Stimulated activated CD8-positive, alpha-beta memory T cell treated with anti-CD3 and anti-CD28 coated beads, Interleukin-7, amount 100 ng/mL, for 1 hour (primary cell): ENCODE measurements at places on chromosomes 2 and 18.

GRCh38 chr2:161586517-161587167, 37.6 kb upstream of the SLC4A10 start:
- DNase-seq = no peak

DNA sequence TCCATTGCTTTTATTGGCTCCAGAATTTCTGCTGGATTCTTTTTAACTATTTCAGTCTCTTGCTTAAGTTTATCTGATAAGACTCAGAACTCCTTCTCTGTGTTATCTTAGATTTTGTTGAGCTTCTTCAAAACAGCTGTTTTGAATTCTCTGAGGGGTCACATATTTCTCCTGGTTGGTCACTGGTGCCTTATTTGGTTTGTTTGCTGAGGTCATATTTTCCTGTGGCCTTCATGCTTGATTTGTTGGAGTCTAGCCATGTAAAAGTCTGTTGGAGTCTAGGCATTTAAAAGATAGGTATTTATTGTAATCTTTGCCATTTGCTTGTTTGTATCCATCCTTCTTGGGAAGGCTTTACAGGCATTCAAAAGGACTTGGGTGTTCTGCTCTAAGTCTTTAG, 398.7 kb downstream of the DSEL start:
- DNase-seq = no peak

DNA sequence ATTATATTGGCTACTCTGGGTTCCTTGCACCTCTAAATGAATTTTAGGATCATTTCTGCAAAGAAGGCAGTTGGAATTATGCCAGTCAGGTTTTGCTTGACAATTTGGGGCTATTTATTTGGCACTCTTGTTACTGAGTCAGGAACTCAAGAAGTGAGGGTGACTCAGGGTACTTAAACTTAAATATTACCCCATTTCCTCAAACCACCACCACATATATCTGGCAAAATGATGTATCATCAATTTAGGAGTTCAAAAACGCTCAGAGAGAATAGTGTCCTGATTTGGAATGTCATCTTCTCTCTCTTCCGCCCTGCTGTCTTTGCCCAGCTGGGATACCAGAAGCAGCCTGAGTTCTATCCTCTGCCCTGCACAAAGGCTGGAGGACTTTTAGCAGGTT, 2.4 kb upstream of the THNSL2 start:
- DNase-seq = no peak

DNA sequence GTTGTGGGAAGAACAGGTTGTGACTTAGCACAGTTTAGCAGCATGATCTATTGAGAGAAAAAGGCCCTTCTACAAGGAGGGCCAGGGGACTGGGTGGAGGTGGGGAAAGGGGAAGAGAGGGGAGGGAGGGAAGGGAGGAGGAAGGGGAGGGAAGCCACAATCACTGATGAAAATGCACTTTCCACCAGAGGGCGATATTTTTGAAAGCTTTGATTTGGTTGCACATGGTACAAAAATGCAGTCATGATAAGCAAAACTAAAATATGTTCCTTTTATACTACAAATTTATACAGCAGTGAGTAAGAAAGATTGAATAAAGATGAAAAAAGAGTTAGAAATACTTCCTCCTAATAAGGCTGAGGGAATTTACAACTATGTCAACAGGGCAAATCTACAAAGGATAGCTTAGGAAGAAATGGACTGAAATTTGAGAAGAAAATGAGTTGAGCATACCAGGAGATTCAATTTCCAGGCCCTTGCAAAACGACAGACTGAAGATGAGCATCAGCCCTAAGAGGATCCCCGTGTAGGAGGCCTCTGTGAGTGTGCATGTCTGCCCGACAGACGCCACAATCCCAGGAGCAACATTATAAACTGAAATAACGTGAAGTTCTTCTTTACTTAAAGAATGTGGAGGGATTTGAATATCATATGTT, 17.2 kb downstream of the SH3YL1 start:
- DNase-seq = no peak

- no peak for DNase-seq
These were observed 116.0 kb upstream of the PELI1 start for GRCh38 chr2:64260093-64260803.

DNA sequence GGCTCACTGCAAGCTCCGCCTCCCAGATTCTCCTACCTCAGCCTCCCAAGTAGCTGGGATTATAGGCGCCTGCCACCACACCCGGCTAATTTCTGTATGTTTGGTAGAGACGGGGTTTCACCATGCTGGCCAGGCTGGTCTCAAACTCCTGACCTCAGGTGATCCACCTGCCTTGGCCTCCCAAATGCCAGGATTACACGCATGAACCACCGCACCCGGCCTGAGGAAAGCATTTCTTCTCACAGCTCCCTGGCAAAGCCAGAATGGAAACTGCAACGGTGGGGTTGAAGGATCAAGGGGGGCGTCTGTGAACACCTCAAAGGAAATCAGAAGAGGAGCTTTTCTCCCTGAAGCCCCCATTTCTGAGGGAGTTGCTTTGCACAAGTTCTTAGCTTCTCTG, 11.2 kb upstream of the TEX51 start:
- no peak for DNase-seq

DNA sequence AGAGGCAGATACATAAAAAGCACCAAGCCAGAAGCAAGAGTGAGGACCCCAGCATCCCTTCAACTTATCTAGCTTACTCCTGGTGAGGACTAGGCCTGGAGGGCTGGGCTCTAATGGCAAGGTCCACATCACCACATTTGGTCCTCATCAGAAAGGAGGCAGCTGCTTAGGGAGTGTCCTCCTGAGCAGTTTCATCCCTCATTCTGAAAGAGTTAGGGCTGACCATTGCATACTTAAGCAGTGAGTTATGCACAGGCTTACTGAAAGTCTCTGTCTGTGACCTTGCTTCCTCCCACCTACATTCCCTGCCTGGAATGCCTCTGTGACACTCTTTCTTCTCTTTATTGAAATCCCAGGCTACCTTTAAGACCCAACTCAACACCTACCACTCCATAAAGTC, 301.8 kb upstream of the ACVR2A start:
- DNase-seq = no peak

GRCh38 chr2:233448575-233448974, 94.3 kb downstream of the DGKD start:
- no peak for DNase-seq

- no peak for DNase-seq
These were observed at the start of gene LYPD6 for GRCh38 chr2:149330127-149331022. TSS of gene LYPD6 (plus strand) at chr2:149330587. CDS start at chr2:149437709, 107,122 bp downstream.

GRCh38 chr18:39841482-39842365, 2113.3 kb upstream of the PIK3C3 start:
- DNase-seq = no peak

GRCh38 chr2:113895301-113895700, 5.4 kb downstream of the ACTR3 start:
- DNase-seq = no peak

GRCh38 chr18:23243816-23244215, 108.5 kb downstream of the CABLES1 start:
- DNase-seq = no peak

DNA sequence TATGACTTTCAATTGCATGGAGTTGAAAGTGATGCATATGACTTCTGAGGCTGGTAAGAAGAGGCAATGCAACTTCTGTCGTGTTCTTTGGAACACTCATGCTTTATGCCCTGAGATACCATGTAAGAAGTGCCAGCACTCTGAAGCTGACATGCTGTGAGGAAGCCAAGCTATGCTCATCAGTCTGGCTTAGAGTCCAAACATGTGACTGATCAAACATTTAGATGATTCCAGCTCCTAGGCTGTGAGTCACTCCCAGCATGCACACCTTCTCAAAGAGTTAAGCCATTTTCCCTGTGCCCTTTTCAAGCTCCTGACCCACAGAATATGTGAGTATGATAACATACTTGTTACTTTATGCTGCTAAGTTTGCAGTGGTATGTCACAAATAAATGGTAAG, 15.8 kb upstream of the VRK2 start:
- DNase-seq = no peak
